ENCODE measurements at places on chromosomes 12 and 14. TPM values are rescaled to one million over a fixed set of nuclear protein-coding genes. Genes with fewer than 3 reads are reported as not detected.

The ETNK1 gene
- total RNA-seq: 66.9 TPM

DNA sequence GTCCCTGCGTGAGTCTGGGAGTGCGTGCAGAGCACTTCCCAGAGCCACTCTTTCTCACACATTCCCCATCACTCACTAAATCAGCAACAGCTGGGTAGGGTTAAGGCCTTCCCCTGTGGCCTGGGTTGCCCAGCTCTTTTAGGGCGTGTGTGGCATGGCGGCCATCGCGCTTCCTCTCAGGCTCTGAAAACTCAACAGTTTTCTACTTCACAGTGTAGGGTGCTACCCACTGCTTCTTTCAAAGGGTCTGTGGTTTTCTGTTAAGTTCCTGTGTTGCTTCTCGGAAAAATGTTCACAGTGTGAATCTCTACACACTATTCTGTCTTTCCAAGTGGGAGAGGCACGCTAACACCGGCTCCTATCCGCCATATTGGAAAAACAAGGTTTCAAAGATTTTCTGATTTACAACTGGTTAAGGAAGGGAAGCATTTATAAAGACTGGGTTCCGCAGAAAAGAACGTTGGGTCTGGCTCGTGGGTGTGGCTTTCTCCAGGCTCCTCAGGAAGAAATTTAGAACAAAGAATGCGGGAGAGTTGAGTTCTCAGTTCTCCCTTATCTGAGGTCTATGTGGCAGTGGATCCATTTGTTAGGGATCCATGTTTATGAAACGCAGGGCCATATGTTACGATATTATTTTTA is 34.9 kb upstream of the AEBP2 start:
- H3K27ac ChIP-seq: peak overlapping the region; percentile 89
- H3K4me3 ChIP-seq: no peak overlapping the region
- peaks cover 6% of the 10 kb centered on the region for H3K36me3 ChIP-seq
- DNase-seq: peak; percentile 34
- H3K27me3 ChIP-seq: no peaks in the 10 kb centered on the region
- peaks cover 15% of the 10 kb centered on the region for H3K4me1 ChIP-seq

GRCh38 chr14:104278214-104278534 is 139.8 kb downstream of the KIF26A start:
- peaks cover 2% of the 10 kb centered on the region for H3K27me3 ChIP-seq
- H3K36me3 ChIP-seq: no peaks in the 10 kb centered on the region
- no peak for DNase-seq
- no peak overlapping the region for H3K4me3 ChIP-seq
- no peak overlapping the region for H3K27ac ChIP-seq

GRCh38 chr12:112352921-112353320 is 29.3 kb downstream of the HECTD4 start:
- no peaks in the 10 kb centered on the region for H3K36me3 ChIP-seq
- no peaks in the 10 kb centered on the region for H3K27me3 ChIP-seq
- H3K27ac ChIP-seq: no peak overlapping the region
- DNase-seq: no peak

GRCh38 chr12:32600681-32601080 is 78.4 kb upstream of the DNM1L start:
- DNase-seq: no peak
- no peak overlapping the region for H3K27ac ChIP-seq
- peaks cover 18% of the 10 kb centered on the region for H3K4me1 ChIP-seq
- peaks cover 2% of the 10 kb centered on the region for H3K36me3 ChIP-seq
- H3K27me3 ChIP-seq: no peaks in the 10 kb centered on the region

- peaks cover 3% of the 10 kb centered on the region for H3K36me3 ChIP-seq
- H3K4me3 ChIP-seq: no peak overlapping the region
- no peak overlapping the region for H3K27ac ChIP-seq
- no peaks in the 10 kb centered on the region for H3K27me3 ChIP-seq
These were observed 167.5 kb downstream of the DPF3 start for GRCh38 chr14:72726444-72726843.

DNA sequence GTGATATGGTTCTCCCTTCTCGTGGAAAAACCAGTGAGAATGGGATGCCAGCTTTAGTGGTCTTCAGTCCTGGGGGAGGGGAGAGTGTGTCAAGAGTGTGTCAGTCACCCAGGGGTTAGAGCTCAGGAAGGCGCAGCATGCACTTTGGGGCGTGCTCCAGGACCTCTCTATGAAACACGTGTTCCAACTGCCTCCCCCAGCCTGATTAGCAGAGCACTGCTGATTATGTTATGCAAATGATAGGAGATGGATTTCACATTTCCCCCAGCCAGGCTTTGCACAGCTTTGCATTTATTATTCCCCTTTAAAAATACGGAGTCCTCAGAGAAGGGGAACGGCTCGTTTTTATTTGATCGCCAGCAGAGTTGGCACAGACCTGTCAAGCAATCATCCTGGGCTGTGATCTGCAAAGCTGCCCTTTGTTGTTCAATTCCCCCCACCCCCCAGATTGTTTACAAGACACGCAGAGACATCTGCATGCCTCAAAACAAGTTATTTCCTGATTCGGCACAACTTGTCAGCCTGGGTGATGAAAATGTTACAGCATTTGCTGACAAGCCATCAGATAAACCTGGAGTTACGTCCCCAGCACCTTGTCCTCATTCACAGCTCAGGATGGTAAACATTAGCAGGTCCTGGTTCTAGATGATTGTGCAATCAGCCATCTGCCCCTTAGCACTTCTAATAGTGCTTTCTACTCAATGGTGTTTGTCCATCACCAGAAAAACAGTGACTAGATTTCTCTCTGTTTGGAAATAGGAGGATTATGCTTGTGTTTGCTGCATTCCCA is 196.5 kb downstream of the NOVA1 start:
- H3K36me3 ChIP-seq: no peaks in the 10 kb centered on the region
- DNase-seq: no peak
- no peaks in the 10 kb centered on the region for H3K27me3 ChIP-seq

- DNase-seq: no peak
- no peak overlapping the region for H3K4me3 ChIP-seq
- H3K27ac ChIP-seq: no peak overlapping the region
- H3K27me3 ChIP-seq: no peaks in the 10 kb centered on the region
- H3K4me1 ChIP-seq: no peaks in the 10 kb centered on the region
These were observed 319.7 kb upstream of the NAV3 start for GRCh38 chr12:77510985-77511384.

The CLEC4D gene
- total RNA-seq: not detected

- no peaks in the 10 kb centered on the region for H3K27me3 ChIP-seq
- H3K27ac ChIP-seq: peak overlapping the region; percentile 77
- H3K4me3 ChIP-seq: no peak overlapping the region
These were observed 4.8 kb upstream of the AEBP2 start for GRCh38 chr12:19434538-19434937.

- DNase-seq: no peak
- H3K27ac ChIP-seq: no peak overlapping the region
- H3K36me3 ChIP-seq: no peaks in the 10 kb centered on the region
- H3K4me3 ChIP-seq: no peak overlapping the region
These were observed 231.1 kb downstream of the CRADD start for GRCh38 chr12:93908264-93908663.

GRCh38 chr14:79724934-79725717 is 486.2 kb downstream of the DIO2 start:
- H3K36me3 ChIP-seq: no peaks in the 10 kb centered on the region
- no peak overlapping the region for H3K4me3 ChIP-seq
- no peaks in the 10 kb centered on the region for H3K27me3 ChIP-seq
- H3K27ac ChIP-seq: peak overlapping the region; percentile 1

GRCh38 chr12:42010257-42010656 is 134.4 kb downstream of the GXYLT1 start:
- DNase-seq: no peak
- no peak overlapping the region for H3K27ac ChIP-seq
- no peaks in the 10 kb centered on the region for H3K4me1 ChIP-seq
- H3K27me3 ChIP-seq: no peaks in the 10 kb centered on the region
- H3K4me3 ChIP-seq: no peak overlapping the region
- no peaks in the 10 kb centered on the region for H3K36me3 ChIP-seq

The CRACR2A gene
- 39.5 TPM for total RNA-seq

GRCh38 chr12:97982684-97983083 is 520.1 kb downstream of the RMST start:
- no peak for DNase-seq
- H3K27ac ChIP-seq: no peak overlapping the region
- H3K4me3 ChIP-seq: no peak overlapping the region
- no peaks in the 10 kb centered on the region for H3K27me3 ChIP-seq
- H3K4me1 ChIP-seq: no peaks in the 10 kb centered on the region

GRCh38 chr12:45669093-45669492 is 60.4 kb upstream of the ARID2 start:
- H3K4me1 ChIP-seq: peaks cover 51% of the 10 kb centered on the region
- peak overlapping the region; percentile 88 for H3K27ac ChIP-seq
- H3K36me3 ChIP-seq: peaks cover 17% of the 10 kb centered on the region
- peak overlapping the region; percentile 67 for H3K4me3 ChIP-seq
- peaks cover 12% of the 10 kb centered on the region for H3K27me3 ChIP-seq

All from activated CD4-positive, alpha-beta T cell treated with anti-CD3 and anti-CD28 coated beads, Interleukin-2, amount 10 ng/mL, durations not matched to agents 7 days and 5 days (primary cell).